ENCODE measurements at places on chromosomes 7 and 10.

DNA sequence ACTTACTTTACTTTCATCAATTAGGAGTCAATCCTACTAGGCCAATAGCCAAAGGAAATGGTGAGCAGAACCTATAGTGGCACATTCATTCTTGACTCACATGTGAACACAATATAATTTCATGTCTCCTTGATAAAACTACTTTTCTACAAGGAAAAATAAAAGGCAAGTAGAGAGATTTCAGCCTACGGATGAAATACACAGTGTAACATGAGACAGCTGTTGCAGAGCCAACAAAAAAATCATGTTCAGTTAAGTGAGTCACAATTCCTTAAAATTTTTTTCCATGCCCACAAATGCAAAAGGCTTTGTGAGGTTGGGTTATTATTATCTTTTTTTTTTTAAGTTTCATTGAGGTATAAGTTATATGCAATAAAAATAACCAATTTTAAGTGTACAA lies 54.8 kb downstream of the GPR141 start:
- DNase-seq, result no peak

- no peak for DNase-seq
Observed at GRCh38 chr10:30973737-30974136, 57.9 kb downstream of the ZNF438 start.

GRCh38 chr10:69317175-69317604 lies 38.9 kb downstream of the HK1 start:
- DNase-seq, result no peak

DNA sequence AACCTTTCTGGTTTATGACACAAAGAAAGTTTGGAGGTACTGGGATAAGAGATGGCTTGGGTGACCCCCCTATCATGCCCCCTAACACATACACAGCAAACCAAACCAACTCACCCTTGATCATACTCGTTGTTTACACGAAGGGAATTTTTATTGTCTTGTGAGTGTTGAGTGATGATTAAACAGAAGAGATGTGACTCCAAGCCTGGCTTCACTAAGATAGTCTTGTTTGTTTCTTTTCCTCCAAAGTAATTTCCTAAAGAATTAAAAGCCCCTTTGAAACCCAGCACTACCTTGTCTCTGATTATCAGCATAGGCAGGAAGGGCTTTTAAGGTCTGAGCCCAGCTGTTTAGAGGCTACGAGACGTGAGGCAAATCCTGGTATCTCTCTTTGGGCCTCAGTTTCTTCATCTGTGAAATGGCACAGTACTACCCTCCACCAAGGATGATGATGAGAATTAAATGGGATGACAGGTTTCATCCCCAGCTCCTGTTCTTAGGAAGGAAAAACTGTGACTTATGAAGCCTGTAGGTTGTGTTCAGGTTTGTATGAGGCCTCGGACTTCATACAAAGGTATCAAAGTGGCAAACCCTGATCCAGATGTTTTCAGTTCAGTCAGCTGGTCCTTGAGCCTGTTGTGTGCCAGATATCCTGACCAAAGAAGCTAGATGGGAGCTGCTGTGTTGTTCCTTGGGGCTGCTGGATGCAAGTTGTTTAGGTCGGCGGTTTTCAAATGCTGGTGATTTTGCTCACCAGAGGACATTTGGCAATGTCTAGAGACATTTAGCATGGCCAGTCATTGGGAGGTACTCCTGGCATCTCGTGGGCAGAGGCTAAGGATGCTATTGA lies 51.8 kb downstream of the TCF7L2 start:
- no peak for DNase-seq

DNA sequence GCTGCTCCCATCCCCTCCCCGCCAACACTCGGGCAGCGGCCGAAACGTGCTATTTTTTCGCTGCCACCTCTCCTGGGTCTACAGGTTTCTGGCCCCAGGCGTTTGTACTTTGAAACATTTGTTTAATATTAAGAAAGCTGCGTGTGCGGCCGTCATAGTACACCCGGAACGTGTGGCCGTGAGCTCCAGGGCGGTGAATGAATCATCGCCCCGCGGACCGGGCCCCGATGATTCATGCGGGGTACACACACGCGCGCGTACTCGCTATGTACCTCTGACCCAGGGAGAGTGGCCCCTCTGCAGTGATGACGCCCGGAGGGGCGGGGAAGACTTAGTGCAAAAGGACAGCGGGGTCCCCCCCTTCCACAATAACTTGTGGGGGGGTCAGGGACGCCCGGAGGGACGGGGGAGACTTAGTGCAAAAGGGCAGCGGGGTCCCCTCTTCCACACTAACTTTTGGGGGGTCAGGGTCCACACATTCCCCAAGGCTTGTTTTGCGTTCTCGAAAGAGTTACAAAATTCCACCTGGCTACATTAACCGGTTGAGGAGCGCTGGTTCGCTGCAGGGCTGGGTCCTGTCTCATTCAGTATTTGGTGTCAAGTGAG lies 56.5 kb upstream of the PCGF5 start:
- peak; percentile 46 for DNase-seq

GRCh38 chr7:48299580-48300169 lies 128.4 kb downstream of the ABCA13 start:
- DNase-seq, result no peak

GRCh38 chr10:17669185-17669872 lies 25.4 kb downstream of the STAM start:
- peak; percentile 51 for DNase-seq

DNA sequence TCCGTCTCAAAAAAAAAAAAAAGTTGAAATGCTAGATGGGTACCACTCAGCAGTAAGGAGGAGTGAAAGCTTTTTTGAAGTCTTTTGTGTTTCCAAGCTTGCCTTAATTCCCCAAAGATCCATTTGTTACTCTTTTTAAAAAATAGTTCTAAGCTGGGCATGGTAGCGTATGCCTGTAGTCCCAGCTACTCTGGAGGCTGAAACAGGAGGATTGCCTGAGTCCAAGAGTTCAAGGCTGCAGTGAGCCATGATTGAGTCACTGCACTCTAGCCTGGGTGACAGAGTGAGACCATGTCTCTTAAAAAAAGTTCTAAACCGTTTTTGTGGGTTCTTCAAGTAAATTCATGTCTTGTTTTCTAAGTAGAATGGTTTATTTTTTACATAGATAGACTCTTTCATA lies 5.3 kb downstream of the TBC1D12 start:
- no peak for DNase-seq

DNA sequence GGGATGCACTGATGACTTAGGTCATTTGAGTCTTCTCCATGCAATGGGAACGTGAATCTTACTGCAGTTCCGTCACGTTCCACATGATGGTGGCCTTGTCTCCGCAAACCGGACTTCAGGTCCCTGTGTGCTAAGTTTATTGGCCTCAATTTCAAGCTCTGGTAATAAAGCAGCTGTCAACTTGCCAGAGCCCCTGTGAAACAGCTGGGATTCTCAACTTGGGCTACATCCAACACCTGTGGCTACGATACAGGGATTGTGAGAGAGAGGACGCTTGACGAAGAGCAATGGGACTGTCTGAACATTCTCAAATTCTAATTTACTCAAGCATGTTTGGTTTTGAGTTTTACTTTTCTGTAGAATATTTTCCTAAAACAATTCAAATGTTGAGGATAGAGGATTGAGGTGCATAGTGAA lies 174.2 kb downstream of the PTN start:
- DNase-seq, result no peak

GRCh38 chr10:110918269-110918642 lies 724 bp downstream of the BBIP1 start:
- peak; percentile 71 for DNase-seq

DNA sequence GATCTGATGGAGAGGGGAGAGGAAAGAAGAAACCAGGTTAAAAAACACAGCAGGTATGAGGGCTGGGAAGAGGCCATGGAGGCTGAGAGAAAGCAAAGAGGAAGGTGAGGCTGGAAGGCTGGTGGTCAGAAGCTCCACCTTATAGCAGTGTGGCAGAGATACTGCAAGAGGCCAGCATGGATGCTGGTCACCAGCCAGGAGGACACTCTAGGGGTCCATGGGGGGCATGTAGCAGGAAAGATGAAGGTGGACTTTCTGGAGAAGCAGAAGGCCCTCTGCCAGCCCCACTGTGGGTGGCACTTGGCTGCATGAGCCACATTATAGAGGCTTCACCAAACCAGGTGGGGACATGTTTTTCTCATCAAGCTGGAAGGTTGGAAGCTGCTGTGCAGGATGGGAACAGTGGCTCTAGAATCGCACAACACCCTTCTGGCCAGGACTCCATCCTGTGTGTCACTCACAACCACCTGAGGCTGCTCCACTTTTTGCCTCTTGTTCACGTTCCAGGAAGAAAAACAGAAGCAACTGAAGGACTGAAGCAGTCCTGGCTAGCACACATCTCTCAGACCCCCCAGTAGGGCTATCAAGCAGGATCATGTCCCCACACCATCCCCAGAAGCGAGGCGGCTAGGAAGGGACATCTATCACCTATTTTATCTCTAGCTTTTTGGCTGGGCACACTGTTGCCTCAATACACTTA lies 587.5 kb upstream of the MGMT start:
- DNase-seq, result no peak

GRCh38 chr7:36617408-36617807 lies 106.9 kb downstream of the AOAH start:
- no peak for DNase-seq

- no peak for DNase-seq
Observed at GRCh38 chr7:128201067-128201689, 39.9 kb upstream of the LEP start.

DNA sequence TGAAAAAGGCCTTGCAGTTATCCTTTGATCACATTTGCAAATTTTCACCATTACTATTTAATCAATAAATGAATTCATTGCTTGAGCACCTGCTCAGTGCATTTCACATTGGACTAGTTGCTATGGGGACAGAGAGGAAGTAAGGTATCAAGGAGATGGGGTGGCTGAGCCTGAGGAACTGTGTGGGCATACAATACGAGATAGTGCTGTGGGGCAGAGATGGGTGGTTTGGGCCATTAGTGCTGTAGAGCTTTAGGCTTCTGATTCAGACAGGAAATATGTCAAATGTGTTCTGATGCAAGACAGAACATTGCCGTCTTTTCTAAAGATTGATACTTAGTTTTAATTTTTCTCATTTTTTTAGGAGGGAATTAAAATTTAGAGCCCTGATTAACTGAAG lies 13.2 kb downstream of the ITGB8 start:
- no peak for DNase-seq

GRCh38 chr7:117164620-117165019 lies 158.2 kb downstream of the WNT2 start:
- DNase-seq, result no peak

DNA sequence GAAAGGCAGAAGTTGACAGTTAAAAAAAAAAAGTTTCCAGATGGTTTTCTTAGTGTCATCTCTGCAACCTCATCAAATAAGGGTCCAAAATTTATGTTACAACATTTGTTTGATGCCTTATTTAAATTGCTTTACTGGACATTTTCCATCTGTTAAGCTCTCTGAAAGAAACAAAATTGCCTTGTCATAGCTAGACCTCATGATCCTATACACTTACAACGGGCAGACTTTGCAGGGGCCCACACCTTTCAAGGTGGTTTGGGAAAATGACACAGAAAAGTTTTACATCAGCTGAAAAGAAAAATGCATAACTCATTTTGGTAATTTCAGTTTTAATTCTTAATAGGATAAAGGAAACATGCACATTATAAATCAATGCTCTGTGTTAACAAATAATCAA lies 1.4 kb upstream of the TES start:
- no peak for DNase-seq

- DNase-seq, result no peak
Observed at GRCh38 chr7:102170393-102170970, 116.2 kb upstream of the SH2B2 start.

DNA sequence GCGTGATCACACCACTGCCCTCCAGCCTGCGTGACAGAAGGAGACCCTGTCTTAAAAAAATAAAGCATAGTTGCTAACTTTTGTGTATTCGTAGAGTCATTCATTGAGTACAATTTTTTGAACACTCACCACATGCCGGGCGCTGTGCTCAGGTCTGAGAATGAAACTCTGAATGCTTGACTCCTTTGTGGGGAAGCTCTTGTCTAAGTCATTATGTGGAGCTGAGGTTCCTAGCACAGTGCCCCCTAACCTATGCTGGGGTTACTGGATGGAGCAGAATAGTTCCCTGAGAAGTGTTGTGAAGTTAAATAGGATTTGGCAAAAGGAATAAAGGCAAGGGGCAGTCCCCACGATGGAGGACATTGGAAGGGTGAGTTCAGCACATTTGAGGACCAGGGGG lies 123.3 kb downstream of the CELF2 start:
- DNase-seq, result no peak

DNA sequence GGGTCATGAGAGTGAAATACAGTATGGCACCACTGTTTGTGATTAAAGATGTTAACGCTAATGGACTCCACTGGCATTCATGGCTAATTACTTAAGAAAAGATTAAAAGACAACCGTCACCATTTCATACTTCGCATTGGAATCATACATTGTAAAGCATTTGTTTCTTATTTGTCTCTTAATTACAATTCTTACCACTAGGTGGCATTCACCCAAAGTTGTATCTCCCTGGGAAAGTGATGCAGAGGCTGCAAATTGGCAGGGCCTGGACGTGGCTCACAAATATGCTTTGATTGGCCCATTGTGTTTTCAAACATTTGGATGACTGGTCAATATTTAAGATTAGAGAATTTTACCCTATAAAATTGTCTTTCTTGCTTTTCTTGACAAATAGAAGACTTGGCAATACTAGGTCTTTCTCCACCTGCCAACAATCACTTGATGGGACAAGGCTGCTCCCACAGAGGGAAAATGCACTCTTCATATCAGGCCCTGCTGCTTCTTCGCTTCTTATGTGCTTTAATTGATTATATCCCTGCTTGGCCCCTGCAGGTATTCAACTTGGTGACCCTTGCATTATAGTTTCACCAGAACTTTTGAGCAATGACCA lies 72.1 kb upstream of the STARD3NL start:
- no peak for DNase-seq

DNA sequence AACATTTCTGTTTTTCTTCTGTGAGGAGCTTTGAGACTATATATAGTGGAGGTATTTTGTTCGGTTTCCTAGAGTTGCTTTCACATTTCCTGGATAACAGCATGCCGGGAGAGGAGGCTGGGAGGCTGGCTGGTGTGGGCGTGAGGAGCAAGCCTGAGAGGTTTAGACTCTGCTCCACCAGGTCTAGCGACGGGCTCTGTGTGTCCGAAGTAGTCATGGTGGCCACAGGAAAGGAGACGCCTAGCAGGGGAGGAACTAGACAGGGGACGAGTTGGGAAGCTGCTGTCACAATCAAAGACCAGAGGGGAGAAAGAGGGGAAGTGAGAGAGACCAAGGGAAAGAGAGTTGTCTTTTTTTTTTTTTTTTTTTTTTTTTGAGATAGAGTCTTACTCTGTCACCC lies 19.6 kb downstream of the PTPRE start:
- no peak for DNase-seq

GRCh38 chr7:70076325-70076724 lies 478.1 kb downstream of the AUTS2 start:
- no peak for DNase-seq

DNA sequence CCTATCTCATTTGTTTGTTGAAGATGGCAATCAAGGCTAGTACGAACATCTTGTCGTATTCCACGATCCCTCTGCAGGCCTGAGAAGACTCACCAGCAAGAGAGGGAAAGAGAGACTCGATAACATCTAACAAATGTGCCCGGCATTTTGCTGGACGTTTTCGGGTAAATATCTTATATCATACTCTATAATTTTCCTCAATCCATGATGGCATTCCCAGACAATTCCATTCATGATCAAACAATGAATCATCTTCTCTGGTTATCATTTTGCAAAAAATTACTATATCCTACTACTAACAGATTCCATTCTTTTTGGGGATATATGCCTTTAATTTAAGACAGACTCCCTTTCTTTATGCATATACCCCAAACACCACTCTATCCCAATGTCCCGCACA lies 118.1 kb downstream of the TYW1B start:
- DNase-seq, result no peak

All from stimulated activated CD4-positive, alpha-beta T cell treated with anti-CD3 and anti-CD28 coated beads, TNF-alpha, amount 100 ng/mL, for 24 hours (primary cell).